Dorsolateral prefrontal cortex (tissue), 122 donors: ENCODE measurements at places on chromosomes 3 and 15.
A peak's percentile ranks its signal among the peaks of the same experiment; 100 is the strongest.

GRCh38 chr3:38029400-38030125 lies at the start of gene PLCD1:
TSS of gene PLCD1 (minus strand) at chr3:38029642. CDS start at chr3:38029539, 103 bp downstream.
- DNase-seq = no peak

GRCh38 chr3:128506754-128507153 lies 13.8 kb upstream of the GATA2 start:
- no peak for DNase-seq

GRCh38 chr3:49869525-49870126 lies at the start of gene CAMKV:
TSS of gene CAMKV (minus strand) at chr3:49869906. CDS start at chr3:49862388, 7,518 bp downstream.
- peak; percentile 53 for DNase-seq

GRCh38 chr3:16319307-16319706 lies 54.3 kb downstream of the OXNAD1 start:
- DNase-seq = no peak

- DNase-seq = no peak
Observed at GRCh38 chr3:87413814-87414213, 137.4 kb upstream of the POU1F1 start.

- no peak for DNase-seq
Observed at GRCh38 chr15:35697549-35698299, 151.8 kb upstream of the DPH6 start.

- DNase-seq = no peak
Observed at GRCh38 chr3:155428563-155428962, 135.1 kb upstream of the STRIT1 start.
